ENCODE measurements at places on chromosomes 7 and 10.

- no peak for DNase-seq
These were observed 9.8 kb upstream of the STEAP4 start for GRCh38 chr7:88316456-88316855.

DNA sequence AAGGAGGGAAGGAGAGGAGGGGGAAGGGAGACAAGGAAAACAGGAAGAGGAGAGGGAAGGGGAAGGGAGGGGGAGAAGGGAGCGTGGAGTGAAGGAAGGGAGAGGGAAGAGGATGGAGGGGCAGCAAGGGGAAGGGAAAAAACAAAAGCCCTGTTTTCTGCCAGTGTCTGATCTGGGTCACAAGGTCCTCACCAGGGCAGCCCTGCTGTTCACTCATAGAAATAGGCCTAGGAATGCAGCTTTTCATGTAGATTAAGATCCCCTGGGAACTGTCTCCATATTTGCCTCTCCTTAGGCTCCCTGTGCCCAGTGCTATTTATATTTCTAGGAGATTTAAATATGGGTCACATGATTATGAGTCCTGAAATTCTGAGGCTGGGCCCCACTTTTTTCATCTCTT lies 790.7 kb downstream of the TNS3 start:
- DNase-seq: no peak

DNA sequence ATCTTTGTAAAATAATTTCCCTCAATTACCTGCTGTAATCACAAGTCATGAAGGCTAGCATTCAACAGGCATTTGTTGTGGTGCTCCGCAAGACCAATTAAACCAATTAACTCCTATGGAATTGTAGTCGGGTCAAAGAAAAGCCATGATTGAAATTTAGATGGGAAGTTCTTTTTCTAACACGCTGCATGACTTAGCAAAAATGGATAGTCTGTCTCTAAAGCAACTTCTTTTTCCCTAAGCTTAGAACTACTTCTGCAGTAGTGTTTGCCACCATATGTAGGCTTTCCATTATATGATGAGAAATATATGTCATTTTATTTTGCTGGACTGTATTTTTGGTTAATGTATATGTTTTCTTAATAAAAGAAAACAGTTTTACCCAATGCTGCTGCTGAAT lies 119.1 kb downstream of the TSPAN12 start:
- no peak for DNase-seq

DNA sequence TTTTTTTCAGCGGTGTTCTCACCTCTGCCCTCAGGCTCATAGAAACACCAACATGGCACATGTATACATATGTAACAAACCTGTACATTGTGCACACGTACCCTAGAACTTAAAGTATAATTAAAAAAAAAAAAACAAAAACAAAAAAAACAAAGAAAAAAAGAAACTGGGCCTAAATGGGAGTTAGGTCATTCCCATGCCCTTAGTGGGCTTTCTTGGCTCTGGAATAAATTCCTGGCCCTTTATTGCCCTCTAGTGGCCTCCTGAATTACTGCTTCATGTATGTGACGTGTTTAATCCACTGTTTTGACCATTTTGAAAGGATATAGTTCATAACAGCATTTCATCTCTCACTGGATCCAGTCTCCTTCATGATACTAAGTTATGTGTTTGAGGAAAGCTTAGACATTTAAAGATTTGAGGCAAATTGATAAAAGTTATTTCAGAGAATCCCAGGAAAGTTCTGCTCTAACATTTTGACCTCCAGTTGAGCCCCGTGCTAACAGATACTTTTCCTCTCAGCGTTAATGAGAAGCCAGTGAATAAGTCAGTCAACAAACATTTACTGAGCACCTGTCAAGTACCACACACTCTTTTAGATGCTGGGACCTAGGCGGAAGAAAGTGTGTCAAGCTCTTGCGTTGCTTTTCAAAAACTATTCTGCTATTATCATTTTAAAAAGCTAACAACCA lies 54.7 kb upstream of the SYPL1 start:
- DNase-seq: peak; percentile 51

- DNase-seq: no peak
These were observed 235.5 kb downstream of the NXPH1 start for GRCh38 chr7:8668627-8669500.

- no peak for DNase-seq
These were observed 133.7 kb downstream of the EGFR start for GRCh38 chr7:55152516-55152915.

GRCh38 chr7:40715053-40715430 lies 580.2 kb downstream of the SUGCT start:
- no peak for DNase-seq

DNA sequence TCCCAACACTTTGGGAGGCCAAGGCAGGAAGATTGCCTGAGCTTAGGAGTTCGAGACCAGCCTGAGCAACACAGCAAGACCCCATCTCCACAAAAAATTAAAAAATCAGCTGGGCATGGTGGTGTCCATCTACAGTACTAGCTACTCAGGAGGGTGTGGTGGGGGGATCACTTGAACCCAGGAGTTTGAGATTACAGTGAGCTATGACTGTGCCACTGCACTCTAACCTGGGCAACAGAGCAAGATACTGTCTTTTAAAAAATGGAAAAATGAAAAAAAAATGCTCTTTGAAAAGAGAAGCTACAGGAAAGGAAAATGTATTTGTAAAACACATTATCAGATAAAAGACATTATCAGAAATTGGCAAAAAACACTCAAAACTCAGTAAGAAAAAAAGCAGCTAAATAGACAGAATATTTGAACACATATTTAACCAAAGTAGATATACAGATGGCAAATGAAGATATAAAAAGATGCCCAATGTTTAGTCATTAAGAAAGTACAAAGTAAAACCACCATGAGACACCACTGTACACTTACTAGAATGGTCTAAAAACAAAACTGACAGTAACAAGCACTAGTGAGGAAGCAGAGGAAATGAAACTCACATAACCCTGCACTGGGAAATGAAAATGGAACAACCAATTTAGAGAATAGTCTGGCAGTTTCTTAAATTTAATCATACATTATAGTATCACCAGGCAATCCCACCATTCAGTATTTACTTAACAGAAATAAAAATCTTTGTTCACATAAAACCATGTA lies 40.5 kb downstream of the NRBF2 start:
- no peak for DNase-seq

DNA sequence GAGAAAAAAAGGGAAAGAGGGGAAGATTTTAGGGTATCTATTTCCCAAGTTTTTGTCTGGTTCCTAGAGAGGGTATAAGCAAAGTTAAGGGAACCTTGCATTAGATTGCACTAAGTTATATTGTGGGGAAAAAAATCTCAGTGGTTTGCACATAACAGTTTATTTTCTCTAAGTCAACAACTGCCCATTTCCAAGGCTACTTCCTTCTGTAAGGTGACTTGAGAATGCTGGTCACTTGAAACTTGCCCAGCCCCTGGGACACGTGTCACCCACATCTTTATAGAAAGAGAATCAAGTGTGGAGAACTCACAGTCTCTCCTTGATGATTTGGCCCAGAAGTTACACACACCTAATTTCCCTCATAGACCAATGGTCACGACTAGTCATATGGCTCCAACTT lies 488.6 kb upstream of the PODXL start:
- DNase-seq: no peak

GRCh38 chr7:1124816-1125602 lies 35.0 kb downstream of the ZFAND2A start:
- no peak for DNase-seq

GRCh38 chr7:28754027-28754426 lies 204.1 kb downstream of the TRIL start:
- no peak for DNase-seq

DNA sequence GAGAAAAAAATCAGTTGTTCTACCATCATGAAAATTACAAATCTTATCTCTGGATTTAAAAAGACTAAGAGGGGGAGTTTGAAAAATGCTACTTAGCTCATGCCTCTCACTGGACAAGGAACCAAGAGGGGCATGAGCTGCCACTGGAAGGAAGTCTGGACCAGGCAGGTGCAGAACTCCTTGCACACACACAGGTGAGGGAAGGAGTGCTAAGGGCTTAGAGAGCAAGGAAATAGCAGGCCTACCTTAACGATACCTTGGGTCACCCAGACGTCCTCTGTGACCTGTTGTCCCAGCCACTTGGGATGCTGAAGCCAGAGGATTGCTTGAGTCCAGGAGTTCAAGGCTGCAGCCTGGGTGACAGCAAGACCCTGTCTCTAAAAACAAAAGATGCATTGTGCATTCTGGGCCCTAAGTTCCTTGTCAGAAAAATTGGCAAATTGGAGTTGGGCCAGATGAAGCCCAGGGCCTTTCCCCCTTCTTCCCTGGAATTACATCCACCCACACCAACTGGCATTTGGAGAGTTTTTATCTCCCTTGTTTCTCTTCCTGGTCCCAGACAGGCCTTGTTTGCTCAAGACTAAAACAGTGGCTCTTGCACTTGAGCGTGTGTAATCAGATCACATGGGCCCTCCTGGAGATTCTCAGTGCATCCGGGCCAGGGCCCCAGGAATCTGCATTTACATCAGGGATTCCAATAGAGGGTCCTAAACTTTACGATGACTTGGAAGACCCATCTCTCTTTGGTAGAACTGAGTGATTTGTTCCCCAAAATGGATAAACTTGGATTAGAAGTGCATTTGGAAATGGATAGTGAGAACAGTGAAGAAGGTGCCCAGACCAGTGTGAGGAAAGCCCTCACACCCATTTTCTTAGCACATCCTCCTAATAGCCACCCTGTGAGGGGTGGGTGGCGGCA lies 3.0 kb downstream of the DDIT4 start:
- DNase-seq: no peak

DNA sequence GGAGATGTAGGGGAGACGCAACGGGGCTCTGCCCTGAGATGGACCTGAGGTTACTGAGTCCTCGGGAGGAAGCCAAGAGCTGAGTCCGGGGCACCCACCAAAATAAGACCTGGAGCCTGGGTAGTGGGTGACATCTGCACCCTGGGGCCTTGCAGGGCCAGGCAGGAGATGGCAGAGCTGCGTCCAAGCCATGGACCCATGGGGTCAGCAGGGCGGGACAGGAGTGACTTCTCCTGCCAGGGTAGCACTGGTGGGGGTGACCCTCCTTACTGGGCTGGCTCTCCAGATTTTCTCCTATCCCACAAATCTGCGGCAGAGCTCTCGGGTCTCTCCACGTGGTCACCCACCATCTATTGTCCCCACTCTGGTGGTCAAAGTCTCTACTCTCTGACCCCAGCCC lies 2.1 kb downstream of the GHRHR start:
- no peak for DNase-seq

- no peak for DNase-seq
These were observed 149.2 kb downstream of the XPNPEP1 start for GRCh38 chr10:109774121-109774440.

GRCh38 chr10:45376371-45376801 lies 2.4 kb downstream of the ALOX5 start:
- no peak for DNase-seq

GRCh38 chr7:102908676-102909075 lies 4.1 kb upstream of the LRRC17 start:
- no peak for DNase-seq

DNA sequence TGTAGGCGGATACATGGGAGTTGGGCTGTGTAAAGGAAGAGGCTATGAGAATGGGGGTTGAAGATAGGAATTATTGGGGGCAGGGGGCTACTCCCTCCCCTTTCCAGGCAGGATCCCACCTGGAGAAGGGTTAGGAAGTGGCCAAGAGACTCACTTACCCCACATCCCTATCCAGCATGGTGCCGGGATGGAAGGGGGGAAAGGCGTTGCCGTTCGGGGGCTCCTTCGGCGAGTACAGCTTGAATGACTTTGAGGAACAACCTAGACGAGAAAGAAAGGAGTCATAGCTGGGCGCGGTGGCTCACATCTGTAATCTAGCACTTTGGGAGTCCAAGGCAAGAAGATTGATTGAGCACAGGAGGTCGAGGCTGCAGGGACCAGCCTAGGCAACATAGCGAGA lies 8.9 kb downstream of the LDB1 start:
- no peak for DNase-seq

DNA sequence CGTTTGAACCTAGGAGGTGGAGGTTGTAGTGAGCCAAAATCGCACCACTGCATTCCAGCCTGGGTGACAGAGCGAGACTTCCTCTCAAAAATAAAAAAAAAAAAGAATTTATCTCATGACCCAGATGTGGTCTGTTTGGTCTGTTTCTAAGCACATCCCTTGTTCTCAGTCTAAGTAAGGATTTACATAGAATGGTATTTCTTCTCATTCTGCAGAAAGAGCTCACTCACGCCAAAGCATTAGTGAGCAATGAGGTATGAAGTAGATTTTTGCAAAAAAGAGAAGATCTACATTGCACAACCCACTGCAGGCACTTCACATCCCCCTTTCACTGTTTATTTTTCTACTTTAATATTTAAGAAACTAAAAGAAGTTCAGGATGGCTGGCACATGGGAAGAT lies 76.5 kb upstream of the FGL2 start:
- no peak for DNase-seq

- DNase-seq: no peak
These were observed 1.7 kb upstream of the UPP1 start for GRCh38 chr7:48087349-48087748.

GRCh38 chr10:73190188-73190587 lies 22.3 kb downstream of the FAM149B1 start:
- DNase-seq: no peak

GRCh38 chr10:91163869-91164474 lies 56.5 kb upstream of the PCGF5 start:
- no peak for DNase-seq

DNA sequence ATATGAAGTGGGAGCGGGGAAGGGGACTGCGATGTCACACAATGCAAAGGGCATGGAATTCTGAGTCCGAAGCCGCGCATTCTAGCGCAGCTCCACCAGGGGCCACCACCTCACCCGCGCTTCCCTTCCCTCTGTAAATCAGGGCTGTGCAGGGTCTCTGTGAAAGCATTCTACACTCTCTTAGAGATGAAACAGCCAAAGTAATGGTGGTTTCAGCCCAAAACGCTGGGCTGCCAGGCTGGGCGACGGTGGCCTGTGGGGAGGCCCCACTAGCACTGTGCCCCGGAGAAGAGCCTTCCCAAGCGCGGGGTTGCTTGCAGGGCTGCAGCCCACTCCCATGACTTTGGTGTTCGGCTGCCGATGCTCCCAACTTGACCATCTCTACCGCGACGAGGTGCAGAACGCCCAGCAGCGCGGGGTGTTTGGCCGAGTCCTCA lies 11.4 kb downstream of the ATG9B start:
- DNase-seq: no peak

DNA sequence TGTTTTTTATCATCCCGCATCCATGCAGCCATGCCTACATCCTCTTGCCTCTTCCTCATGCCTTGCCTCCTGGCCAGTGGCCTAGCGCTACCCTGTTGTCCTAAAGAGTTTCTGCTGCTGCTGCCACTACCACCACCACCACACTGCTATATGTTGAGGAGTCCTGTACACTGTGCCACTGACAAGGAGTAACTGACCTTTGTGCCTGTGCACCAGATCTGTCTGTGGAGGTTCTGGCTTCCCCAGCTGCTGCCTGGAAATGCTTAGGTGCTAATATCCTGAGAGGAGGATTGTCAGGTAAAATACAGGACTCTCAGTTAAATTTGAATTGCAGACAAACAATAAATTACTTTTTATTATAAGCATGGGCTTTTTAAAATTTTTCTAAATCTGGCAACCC lies 7.0 kb upstream of the CFAP69 start:
- DNase-seq: no peak

GRCh38 chr10:74034301-74034700 lies 36.4 kb downstream of the VCL start:
- no peak for DNase-seq

- no peak for DNase-seq
These were observed 6.0 kb downstream of the ZMIZ1 start for GRCh38 chr10:79074732-79075131.

GRCh38 chr10:68727146-68727545 lies 6.1 kb downstream of the CCAR1 start:
- DNase-seq: no peak

Measured in fibroblast of skin of left quadriceps (primary cell).